ENCODE measurements at places on chromosomes 1 and 21.

DNA sequence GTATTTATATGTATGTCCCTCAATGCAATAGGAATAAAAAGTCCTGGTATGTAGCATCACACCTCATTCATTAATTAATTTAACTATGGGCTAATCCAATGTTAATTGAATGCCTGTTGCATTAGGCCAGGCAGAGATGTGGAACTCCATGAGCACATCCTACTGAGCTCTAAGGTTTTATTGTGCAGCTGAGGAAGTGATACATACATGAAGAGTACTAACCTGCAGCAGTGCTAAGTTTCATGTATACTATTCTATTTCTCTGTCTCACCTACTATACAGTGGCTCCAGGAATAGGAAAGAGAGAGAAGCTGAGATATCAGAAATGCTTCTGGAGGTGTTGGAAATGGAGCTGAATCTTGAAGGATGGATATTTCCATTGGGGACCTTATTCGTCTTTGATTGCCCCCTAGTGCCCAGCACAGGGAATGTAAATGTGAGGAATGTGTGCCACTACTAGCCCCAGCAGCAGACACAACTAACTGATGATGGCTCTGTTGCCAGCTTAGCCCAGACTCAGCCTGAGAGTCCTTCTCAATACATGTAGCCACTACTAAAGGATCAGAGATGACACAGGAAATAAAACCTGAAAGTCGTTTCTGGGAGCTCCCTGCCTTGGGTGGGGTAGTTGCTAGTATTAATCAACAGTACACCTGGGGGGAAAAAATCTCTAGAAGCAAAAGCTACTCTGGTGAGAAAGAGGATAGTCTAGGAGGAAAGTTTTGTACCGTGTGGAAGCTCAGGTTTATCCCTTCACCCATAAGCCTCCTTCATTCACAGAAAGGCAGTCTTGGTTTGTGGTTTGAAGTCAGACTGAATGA, 173.3 kb upstream of the FOXD3 start:
- no peak for DNase-seq

- DNase-seq = peak; percentile 16
Observed at GRCh38 chr1:64744492-64745180, at the start of gene RAVER2. Gene RAVER2, plus strand, starts transcription at chr1:64745075. Its CDS starts 98 bp downstream, at chr1:64745173.

DNA sequence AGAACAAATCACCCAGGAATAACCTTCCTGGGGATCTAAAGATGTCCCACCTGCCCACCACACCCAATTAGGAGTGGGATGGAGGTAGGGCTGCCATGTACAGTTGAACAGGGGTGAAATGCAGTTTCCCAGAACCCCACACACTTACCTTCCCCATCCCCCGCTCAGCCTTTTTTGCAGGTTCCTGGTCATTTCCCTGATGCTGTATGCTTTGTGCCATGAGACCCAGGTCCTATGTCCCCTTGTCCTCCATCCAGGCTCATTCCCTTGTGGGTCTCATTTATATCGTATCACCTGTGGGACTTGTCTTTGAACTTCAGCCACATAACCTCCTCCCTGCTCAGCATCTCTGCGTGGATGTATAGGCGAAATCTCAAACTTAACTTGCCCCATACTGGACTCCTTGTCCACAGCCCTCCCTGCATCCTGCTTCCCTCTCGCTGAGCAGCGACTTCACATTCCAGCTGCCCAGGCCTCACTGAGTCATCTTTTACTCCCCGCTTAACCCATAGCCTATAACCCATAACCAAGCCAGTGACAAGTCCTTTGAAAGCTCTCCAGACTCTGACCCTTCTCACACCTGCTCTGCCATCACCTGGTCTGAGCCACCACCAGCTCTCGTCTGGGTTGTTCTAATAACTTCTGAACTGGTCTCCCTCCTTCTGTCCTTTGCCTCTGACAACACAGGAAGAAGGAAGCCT, 4.7 kb downstream of the LDLRAD2 start:
- DNase-seq = no peak

DNA sequence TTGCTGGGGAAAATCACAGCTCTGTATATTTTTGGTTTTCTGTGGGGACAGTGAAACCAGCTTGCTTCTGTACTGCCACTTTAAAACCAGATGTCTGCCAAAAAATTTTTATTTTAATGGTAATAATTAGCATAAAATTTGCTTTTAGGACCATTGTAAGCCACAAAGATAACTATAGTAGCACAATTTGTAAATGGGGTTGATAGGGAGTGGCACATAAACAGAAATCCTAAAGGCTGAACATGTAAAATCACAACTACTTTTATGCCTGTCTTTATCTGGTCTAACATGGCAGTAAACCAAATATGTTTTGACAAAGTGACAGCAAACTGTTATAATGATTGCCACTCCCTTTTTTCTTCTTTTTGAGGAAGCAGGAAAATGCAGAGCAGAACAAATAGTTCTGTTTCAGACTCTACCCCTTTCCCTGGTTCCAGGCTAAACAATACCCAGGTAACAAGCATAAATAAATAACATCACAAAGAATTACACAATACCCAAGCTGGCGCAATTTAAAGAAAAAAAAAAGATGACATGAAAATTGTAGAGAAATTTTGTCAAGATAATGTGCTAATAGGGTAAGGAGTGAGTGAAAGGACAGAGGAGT, 24.0 kb upstream of the CCDC181 start:
- no peak for DNase-seq

DNA sequence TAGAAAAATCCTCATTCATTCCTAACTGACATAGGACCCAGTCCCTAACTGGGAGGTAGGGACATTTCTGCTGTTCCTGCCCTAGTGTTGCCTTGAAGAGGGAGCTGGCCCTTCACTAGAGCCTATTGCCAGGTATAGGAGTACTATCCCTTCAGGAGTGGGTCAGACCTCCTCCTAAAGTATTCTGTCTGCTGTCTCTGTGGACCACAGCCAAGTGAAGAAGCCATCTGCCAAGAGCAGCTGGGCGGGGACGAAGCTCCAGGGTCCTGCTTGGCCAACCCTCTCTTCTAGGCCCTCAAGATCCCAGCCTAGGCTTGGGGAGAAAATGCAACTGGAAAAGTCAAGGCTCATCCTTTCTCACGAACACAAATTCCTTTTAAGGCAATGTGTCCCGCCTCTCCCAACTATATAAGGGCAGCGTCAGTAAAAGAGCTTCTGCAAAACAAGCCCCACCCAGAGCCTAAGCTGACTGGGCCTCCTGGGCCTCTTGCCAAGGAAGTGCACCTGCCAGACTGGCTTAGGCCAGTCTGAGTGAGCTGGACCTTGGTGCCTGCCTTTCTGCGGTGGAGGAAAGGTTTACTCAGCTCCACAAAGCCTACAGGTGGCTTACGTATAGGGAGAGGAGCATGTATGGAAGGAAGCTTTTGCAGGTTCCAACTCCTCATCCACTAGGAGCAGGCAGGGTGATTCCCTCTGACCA, 638 bp upstream of the TUFT1 start:
- DNase-seq = peak; percentile 80

DNA sequence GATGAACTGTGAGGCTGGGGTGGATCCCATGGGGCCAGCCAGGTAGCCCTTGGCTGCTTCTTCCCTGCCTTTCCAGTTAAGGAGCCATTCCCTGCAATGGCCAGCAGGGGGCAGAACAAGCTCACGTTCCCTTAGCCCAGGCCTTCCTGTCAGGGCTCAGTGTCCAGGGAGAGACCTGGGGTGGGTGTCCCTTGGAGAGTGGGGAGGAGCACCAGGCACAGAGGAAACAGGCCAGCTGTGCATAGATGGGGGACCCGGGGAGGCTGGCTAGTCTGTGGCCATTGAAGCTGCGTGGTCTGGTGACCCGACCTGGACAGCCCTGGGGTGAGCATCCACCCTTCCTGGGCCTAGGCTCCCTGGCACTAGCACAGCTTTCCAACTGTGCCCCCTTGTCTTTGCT, 13.2 kb upstream of the EPS8L3 start:
- DNase-seq = peak; percentile 91

- no peak for DNase-seq
Observed at GRCh38 chr1:194538453-194538852, 1352.0 kb upstream of the B3GALT2 start.

DNA sequence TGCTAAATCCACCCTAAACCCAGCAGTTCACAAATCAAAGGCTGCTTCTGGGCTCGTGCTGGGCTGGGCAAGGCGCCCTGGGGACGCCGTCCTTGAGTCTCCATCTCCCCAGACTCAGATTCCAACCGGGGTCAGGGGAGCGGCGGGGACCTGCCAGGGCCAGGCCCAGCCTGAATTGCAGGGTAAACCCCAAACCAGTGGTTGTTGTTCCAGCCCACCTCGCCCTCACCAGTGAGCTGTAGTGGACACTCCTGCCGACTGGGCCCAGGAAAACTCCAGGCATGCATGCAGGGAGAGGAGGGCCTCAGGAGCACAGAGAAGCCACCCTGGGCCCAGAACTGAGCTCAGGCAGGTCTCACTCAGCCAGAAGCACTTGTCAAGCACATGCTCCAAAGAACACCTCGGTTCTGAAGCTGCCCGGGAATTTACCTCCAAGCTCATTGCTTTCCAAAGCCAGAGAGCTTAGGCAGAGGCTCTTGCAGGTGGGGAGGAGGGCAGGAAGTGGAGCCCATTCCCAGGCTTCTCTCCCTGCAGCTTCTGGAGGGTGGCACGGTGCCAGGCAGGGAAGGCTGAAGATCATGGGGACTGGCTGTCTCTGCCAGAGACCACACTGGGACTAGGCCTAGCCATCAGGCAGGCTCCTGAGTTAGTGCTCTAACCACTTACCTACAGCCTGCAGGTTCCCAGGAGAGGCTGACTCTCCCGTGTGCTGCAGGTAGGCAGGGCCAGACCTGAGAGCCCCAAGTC, 437.0 kb downstream of the MATN1 start:
- DNase-seq = no peak

- no peak for DNase-seq
Observed at GRCh38 chr21:39661740-39662139, 49.0 kb downstream of the B3GALT5 start.

GRCh38 chr1:116874733-116875249, 34.9 kb upstream of the PTGFRN start:
- no peak for DNase-seq

DNA sequence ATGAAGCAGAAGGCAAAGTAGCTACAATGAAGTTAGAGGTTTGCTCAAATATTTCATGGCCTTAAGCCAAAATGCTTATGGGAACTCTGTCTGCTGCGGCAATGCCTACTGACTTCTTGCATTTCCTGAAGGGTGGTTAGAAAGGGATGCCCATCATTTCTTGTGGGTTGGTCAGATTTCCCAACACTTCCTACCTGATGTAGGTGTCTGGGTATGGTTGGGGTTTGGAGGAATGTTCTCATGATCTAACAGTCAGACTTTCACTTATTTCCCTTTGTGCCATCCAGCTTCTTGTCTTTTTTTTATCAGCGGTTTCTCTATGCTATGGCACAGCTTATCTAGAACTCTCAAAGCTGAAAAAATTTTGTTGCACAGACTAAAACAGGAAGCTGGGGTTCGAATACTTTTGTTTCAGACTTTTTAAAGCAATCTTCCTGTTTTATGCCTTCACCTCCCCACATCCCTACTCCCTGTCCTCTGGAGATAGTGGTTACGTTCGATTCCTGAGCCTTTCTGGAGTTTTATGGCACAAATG, 307.7 kb downstream of the USP25 start:
- no peak for DNase-seq

DNA sequence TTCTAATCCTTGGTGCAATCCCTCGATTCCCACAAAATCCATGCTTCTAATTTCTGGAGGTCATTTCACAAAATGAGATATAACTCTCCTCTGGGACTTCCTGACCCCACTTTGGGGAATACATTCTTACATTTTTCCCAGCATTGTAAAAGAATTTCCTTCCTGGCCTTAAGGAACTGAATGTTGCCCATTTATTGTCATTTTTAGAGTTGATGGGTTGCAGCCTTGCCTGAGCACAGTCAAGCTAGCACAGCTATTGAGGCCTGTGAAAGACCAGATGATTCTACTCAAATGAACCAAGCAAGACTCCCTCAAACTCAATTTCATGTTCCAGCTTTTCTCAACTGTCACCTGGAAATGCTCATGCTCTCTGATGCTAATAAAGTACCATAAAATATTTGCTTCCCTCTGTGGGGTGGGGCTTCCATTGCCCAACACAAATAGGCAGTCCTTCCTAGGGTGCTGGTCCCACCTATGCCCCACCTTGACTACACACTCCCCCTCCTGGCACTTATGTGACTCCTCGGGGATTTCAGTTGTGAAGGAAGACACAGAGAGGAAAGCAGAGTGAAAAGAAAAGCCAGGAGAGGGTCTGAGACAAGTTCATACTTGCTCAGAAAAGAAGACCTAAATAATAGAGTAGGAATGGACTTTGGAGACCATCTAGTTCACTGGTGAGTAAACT, 24.0 kb upstream of the CDC7 start:
- no peak for DNase-seq

- no peak for DNase-seq
Observed at GRCh38 chr21:37555672-37556261, 189.2 kb downstream of the DYRK1A start.

- no peak for DNase-seq
Observed at GRCh38 chr1:95276429-95276828, 42.4 kb downstream of the RWDD3 start.

DNA sequence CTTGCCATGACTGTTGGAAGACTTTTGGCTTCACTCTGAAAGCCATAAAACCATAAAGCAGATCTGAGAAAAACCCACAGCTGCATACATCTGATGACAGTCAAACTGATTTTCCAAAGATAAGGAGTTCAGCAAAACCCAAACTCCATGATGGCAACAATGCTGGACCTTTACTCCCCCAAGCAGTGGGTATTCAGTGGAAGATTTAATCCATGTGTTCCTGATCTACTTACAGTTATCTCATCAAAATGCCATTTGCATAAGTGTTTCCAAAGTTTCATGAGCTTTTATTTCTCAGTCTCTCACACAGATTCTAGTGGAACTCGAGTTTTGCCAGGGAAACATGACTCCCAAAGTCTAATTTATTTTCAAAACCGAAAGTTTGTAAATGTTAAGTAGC, 184.9 kb downstream of the ZC3H11B start:
- DNase-seq = no peak

DNA sequence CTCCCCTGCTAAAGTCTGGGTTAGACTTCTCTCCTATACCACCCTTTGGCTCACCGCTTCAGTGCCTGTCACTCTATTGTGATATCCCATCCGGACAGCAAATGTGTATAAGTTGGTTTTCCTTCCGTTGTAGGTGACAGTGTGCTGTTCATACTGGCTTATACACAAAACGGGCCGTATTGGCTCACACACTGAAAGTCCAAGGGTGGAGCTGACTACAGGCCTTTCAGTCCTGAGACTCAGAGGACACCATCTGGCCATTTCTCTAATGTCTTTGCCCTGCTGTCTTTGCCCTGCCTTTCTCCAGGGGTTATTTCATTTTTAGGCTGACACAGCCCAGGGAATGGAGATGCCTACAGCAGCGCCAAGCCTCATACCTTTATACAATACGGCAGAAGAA, 90.7 kb downstream of the URB2 start:
- no peak for DNase-seq

DNA sequence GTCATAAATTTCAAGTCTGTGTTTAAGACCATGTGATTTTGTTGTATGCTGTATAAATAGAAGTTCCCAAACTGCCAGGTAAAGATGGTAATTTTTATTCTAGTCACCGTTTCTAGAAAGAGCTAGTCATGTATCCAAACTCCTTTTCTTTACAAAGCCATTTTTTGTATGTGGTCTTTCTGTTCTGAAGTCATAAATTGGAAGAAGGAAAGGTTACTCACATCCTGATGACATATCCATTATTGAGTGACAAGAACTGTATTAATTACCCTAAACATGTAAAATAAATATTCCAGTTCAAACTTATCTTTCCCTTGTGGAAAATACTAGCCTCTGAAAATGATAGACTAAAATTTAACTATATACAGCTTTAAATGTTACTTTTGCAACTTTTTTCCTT, 104.7 kb downstream of the POFUT2 start:
- DNase-seq = no peak
